Fibroblast of mammary gland (primary cell): ENCODE measurements at places on chromosomes 5 and 9.

DNA sequence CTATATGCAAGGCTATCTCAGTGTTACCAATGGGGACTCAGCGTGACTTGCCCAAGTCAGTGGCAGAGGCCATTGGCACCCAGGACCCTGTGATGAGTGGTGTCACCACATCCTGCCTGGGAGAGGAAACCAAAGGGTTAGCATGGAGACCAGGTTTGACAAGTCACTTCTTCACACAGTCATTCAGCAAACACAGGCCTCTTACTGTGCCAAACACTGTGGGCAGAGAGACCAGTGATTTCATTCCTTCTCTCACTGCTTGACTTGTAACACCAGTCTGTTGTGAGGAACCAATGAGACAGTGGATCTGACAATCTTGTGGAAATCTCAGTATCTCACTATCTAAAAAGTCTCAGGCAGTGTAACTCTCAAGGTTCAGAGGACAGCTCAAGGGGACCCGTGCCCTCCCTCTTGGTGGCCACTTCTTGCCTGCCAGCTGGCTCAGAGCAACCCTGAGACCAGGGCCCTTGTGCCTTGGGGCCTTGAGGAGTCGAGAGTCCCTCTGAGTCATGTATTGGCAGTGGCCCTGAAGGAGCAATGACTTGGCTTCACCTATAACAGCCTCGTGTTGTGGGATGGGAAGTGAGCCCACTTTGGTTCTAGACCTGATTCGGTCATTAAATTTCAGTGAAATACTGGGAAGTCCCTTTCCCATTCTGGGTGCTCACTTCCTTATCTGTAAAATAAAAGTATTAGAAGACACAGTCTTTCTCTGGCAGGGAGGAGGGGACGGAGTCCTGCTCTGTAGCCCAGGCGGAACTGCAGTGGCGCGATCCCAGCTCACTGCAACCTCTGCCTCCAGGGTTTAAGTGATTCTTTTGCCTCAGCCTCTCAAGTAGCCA is 1.6 kb downstream of the FABP6 start:
- DNase-seq, result peak; percentile 54

DNA sequence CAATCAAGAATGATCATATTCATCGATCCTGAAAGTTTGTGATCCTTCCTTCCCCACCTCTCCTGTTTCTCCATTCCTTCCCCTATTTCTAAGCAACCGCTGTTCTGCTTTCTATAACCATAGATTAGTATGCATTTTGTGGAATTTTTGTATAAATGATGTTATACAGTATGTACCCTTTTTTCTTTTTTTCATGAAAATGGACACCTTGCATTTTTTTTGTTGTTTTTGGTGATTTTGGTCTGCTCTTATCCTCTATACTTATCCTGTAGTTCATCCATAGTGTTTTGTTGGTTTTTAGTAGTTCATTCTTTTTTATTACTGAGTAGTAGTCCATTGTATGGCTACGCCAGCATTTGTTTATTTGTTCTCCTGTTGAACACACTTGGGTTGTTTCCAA is 46.1 kb downstream of the SCGB3A1 start:
- no peak for DNase-seq

- no peak for DNase-seq
Measured at GRCh38 chr5:95532415-95532814, 22.4 kb downstream of the SKIC3 start.

- DNase-seq, result peak; percentile 23
Measured at GRCh38 chr5:78621291-78621738, 27.3 kb downstream of the LHFPL2 start.

GRCh38 chr5:59753599-59753998 is 139.9 kb downstream of the PDE4D start:
- DNase-seq, result no peak

DNA sequence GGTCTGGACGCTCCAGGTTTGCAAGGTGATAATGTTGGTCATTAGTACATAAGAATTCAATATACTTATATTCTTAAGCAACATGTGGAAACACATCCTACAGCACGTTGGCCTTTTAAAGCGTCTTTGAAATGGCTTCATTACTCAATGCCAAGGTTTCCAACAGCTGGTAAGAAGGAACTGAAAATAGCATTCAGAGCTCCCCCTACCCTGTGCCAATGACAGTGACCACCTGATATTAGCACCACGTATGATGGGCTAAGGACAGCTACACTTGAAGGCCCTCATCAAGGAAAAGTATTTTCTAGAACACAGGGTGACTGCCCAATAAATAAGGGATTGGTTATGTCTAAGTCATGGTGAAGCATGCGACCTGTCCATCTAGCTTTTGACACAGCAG is 9.9 kb downstream of the ZNF622 start:
- no peak for DNase-seq
